ENCODE measurements at places on chromosomes 12 and 14.

DNA sequence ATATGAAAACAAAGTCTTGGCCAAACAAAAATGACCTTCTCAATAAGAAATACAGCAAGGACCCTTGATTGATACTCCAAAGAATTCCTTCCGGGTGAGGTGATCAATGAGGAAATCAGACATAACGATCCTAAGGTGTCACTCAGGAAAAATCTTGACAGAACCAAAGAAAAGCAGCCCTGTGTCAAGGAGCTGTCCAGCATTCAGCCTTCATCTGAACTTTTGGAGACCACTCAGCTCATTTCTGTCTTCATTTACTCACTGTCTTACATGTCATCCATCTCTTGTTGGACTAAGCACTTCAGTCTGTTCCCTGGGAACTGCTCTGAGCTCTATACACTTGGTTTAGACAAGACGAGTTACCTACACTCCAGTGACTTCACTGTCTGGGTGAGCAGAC is 179.9 kb downstream of the GRIN2B start:
- no peak for DNase-seq

DNA sequence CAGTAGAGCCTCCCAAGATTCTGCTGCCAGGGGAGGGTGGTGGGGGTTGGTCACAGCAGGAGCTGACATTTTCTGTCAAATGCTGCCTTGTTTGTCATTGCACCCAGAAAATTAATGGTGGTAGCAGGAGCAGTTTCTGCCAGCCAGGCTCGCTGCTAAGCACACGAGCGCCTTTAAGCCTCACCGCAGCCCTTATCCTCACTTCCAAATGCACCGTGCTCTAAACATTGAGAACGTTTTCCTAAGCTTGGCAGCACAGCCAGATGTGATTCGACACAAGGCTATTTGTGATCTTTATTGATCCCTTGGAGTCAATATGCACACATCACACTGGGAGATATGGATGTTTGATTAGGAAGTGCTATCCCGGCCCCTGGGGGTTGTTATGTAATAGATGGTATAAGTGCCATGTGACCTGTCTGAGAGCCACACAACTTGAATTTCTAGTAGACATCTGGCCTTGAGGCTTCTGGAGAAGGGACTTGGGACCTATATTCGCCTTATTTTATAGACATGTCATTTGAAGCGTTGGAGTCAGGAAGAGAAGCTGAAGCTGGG is 31.6 kb upstream of the BEGAIN start:
- peak; percentile 15 for DNase-seq

- DNase-seq, result no peak
These were observed 6.4 kb downstream of the TNS2 start for GRCh38 chr12:53056296-53056695.

DNA sequence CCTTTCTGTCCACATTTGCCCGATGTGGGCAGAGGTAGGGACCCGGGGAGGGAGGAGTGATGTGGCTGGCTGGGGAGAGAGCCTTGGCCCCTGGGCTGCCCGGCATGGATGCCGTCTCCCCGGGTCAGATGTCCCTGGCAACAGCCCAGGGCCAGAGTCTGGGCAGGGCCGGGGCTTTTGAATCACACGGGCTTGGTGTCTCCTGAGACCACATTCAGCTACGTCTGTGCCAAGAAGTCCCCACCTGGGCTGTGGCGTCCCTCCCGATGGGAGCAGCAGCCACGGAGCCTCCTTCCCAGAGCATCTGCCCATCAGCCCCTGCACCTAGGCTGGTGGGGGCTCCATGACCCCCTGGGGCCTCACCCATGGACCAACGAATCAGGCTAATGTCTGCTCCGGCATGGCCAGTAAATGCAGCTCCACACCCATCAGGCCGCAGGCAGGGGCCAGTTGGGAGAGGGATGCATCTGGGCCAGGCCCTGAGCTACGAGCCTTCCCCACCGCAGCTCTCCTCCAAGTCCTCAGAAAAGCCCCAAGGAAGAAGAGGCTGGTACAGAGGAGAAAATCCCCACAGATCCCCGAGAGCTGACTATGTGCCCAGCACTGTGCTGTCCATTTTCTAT is 109.4 kb downstream of the RFLNA start:
- no peak for DNase-seq

GRCh38 chr14:61841145-61841544 is 78.9 kb downstream of the SNAPC1 start:
- DNase-seq, result no peak

DNA sequence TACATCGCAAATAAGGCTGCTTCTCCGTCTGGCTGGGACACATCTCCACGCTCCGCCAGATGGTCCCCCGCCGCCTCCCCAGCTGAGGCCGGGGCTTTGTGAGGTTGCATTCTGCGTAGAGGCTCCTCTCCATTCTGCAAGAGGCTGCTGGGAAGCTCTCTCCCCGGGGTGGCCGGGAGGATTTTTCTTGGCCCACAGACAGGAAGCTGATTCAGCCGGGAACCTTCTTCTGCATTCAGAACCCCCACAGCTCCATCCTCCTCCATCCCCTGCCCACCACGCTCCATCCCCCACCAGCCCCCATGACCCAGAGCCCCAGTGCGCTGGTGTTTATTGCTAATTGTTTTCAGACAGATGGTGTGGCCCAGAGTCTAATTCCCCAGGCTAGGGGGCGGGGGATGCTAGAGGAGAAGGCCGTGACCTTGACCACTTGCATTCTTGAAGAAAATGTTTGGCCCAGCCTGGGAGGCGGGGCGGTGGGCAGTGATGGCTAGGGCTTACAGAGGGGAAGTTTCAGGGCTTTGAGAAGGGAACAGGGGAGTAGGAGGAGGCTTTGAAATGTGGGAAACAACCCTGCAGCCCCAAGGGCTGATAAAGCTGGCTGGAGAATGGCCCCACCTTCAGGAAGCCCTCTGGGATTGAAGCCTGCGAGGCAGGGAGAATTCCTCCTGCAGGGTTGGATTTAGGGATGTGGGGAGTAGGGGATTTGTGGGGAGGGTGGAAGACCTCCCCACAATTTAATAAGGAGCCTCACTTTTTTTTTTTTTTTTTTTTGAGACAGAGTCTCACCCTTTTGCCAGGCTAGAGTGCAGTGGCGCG is 88.5 kb upstream of the NCOR2 start:
- peak; percentile 99 for DNase-seq

GRCh38 chr14:60276347-60276746 is 27.3 kb downstream of the PPM1A start:
- no peak for DNase-seq

DNA sequence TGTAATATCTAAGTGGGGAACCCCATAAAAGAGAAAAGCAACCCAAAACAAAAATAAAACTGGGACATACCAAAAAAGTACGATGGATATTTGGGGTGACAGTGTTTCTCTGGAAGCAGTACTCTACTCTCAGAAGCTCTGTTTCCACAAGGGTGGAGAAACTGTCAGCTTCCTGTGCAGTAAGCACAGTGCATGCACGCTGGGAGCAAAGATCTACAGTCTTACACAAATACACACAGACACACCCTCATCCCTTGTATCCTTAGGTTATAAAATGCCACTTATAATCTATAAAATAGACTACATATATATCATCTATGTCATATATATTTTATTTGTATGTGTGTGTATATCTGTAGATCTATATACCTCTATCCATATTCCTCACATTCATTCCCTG is 225.8 kb upstream of the SOX5 start:
- no peak for DNase-seq

DNA sequence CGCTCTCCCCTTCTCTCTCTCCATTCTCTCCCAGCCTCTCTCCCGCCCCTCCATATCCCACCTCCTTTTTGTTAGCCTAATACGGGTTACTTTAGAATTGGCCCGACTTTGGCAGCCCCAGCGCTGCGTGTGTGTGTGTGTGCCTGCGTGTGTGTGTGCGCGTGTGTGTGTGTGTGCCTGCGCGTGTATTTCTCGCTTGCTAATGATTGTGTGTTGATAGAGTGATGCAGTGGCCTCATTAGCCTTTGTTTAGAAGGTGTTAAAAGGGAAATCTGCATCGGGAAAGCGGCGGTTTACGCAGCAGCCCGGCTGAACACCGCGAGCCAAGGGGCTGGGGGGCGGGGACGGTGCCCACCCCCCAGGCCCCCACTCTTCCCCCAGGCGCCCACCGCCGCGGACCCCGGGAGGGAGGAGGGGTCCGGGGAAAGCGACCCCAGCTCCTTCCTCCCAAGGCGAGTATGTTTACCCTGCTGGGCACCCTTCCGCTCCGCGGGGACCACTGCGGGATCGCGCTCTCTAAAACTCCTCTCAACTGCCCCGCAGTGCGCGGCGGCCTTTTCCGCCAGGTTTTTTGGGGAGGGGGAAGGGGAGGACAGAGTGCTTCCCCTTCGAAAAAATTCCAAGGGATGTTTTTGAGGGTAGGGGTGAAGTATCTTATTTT is 6.8 kb upstream of the LHX5 start:
- no peak for DNase-seq

DNA sequence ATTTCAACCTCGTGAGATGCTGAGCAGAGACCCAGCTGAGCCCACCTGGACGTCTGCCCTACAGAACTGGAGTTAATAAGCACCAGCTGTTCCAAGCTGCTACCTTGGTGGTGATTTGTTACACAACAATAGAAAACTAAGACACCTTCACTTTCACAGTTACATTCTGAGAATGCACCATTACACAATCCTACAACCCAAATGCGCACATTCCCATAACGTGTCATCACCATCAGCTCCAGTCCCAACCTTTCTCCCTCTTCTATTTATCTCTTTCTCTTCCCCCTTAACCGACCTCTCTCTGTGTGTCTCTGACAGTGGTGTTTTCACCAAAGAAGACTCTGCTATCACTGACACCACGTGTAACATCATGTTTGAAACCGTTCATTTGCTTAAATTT is 91.9 kb downstream of the TMEM132D start:
- DNase-seq, result no peak

DNA sequence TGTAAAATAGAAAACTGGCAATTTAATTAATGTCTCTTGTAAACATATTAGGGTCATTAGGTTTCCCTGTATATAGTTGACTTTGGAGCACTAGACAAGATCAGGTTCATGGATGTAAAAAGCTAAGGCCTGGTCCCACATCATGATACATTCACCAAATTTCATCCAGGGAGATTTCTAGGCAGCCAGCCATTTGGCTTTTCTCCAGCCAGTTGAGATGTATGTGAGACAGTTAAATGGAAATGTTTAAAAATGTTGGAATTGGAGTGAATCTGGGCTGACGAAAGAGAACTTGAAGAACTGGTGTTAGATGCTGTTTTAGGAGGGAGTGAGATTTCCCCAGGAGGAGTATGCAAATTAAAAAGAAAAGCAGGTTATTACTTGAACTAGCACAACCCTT is 41.8 kb upstream of the CLEC14A start:
- DNase-seq, result no peak

- DNase-seq, result no peak
These were observed 68.6 kb downstream of the TNFAIP2 start for GRCh38 chr14:103191844-103192243.

GRCh38 chr12:66409195-66409871 is 107.0 kb downstream of the HELB start:
- peak; percentile 33 for DNase-seq

GRCh38 chr14:104787736-104788135 is 7.8 kb downstream of the AKT1 start:
- DNase-seq, result no peak

GRCh38 chr14:34012978-34013720 is 62.3 kb upstream of the EGLN3 start:
- DNase-seq, result peak; percentile 45

DNA sequence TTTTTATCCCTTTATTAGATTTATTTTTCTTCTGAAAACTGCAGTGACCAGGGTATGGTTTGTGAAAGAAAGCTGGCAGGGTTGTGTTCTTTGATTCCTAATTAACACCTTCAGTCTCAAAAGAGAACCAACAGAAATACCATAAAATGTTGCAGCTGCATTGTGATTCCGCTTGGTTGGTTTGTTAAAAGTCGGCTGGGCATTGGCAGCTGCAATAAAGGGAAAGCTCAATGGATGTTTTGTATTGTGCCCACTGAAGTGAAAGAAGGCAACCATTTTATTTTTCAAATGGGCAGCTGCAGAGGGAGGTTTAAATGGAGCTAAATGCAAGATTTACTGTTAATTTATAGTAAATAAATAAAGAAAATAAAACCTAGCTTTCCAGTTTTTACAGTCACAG is 16.7 kb downstream of the LGR5 start:
- DNase-seq, result no peak

DNA sequence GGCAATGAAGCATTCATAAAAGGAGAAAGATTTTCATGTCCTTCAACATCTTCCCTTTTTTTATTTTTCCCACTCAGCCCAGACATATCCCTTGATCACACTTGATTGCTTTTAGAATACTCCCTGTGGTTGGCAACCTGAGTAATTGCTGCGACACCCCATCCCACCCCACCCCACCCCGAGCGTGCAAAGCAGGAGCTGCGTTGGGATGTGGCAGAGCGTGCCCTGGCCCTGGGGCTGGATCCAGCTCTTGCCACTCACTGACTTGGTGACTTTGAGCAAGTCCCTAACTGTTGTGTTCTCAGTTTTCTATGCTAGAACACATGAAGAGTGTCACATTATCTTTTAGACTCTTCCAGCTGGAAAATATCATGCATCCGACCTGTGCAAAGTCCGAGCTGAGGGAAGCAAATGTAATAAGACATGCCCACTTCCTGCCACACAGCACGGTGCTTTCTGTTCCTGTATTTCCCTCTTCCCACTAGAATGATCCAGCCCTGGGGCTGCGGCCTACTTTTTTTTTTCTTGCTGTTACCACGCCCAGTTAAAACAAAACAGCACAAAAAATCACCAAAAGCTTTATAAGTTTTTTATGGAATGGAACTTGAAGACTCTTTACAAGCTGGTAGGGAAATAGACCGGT is 4.0 kb downstream of the ASCL4 start:
- DNase-seq, result no peak

GRCh38 chr12:102423462-102423861 is 56.9 kb downstream of the IGF1 start:
- no peak for DNase-seq

GRCh38 chr14:104237651-104238423 is 99.5 kb downstream of the KIF26A start:
- DNase-seq, result no peak

GRCh38 chr12:19261773-19262172 is 132.2 kb downstream of the PLEKHA5 start:
- DNase-seq, result no peak

GRCh38 chr12:71652656-71653055 is 11.0 kb downstream of the ZFC3H1 start:
- no peak for DNase-seq

DNA sequence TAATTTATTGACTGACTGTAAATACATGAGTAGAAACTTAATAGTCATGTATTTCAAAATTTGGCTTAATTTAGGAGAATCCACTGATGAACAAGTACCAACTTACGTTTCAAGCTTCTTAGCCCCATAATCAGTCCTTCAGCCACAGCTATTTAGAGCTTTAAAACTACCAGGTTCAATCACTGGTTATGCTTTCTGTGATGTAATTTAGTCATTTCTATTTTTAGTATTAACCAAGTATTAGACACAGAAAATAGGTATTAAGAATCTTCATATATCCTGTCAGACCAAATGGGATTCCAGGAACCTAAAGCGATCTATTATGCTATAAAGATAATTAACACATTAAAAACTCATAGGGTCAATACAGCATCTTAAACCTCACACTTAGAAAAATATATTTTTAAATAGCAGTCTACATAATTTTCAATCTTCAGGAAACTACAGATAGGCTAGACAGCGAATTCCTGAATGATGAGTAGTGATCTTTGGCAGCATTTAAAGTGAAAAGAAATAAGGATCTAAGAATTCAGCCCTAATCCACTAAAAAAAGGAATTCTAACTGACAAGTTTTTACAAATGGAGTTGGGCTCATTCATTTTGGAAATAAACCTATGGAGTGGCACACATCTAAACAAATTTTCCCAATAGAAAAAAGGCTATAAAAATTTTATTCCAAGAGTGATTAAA is 51.5 kb downstream of the ZC3H14 start:
- DNase-seq, result no peak

All from NCI-H524 (cell line).